Urinary bladder (tissue), 4 donors: ENCODE measurements at places on chromosomes 2 and 18. TPM values are rescaled to one million over a fixed set of nuclear protein-coding genes. Genes with fewer than 3 reads are reported as not detected.
A peak's percentile ranks its signal among the peaks of the same experiment; 100 is the strongest.

- no peak for DNase-seq
Measured at GRCh38 chr2:10109311-10109710, 13.2 kb upstream of the RRM2 start.

DNA sequence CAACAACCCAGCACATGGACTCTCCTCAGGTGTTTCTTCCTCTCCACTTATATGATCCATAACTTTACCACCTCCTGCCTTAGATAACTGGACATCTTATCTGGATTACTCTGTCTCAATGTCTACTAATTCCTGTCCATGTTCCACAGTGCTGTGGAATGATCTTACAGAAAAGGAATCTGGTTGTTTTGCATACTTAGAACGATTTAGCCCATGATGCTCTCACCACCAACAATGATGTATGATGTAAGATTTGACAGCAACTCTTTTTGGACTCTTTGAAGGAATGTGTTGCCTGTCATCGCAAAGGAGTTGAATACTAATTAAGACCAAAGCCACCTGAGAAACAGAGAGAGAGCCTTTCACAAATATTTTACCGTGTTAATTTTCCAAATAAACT lies 37.7 kb upstream of the SYT4 start:
- DNase-seq, result no peak

ALPG gene
- not detected for total RNA-seq

HSPD1 gene
- 143 TPM for total RNA-seq

- DNase-seq, result no peak
Measured at GRCh38 chr18:75739682-75740081, 312.2 kb upstream of the SMIM21 start.

GRCh38 chr2:54516842-54517241 lies 60.7 kb downstream of the SPTBN1 start:
- DNase-seq, result no peak

CARF gene
- total RNA-seq, result 28.5 TPM

GRCh38 chr18:44736664-44737380 lies 56.1 kb downstream of the SETBP1 start:
- DNase-seq, result no peak

C1QL2 gene
- total RNA-seq, result not detected

- no peak for DNase-seq
Measured at GRCh38 chr18:24818441-24818840, 358.0 kb downstream of the HRH4 start.

DNA sequence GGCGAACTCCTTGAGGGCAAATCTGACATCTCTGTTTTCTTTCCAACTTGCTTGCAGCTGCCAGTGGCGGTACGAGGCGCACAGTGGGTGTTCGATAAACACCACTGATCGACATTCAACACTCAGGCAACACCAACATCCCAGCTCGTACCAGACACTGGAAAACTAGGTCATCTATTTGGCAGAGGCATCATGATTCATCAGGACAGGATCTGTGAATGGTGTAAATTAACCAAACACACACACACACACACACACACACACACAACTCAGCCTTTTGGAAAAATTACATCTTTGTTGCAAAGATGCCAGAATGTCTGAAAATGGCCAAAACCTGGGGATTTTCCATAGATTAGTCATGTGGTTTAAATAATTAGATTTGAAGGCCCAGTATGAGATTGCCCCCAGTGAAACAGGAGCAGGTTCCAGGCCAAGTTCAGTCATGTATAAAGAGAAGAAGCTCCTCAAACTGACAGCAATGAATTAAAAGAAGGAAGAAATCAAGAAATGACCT lies 150.5 kb upstream of the NCKAP5 start:
- DNase-seq, result no peak

TSPYL6 gene
- 0.16 TPM for total RNA-seq

L3MBTL4 gene
- total RNA-seq, result 6.7 TPM

C2orf80 gene
- total RNA-seq, result 0.37 TPM

DNA sequence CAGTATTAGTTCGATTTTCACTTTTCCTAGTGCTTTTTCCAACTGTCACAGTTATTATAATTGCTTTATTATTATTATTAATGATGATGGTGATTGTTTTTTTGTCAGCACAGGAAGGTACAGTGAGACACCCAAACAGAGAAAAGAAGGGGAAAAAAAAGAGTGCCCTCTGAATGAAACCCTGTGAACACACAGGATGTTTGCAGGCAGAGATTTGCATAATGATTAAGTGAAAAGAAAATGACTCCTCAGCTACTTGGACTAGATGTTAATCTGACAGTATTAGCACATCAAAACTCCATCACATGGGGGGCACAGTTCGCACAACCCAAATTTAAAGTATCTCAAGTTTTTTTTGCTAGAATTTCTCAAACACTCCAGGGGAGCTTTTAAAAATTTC lies 32.9 kb downstream of the ADD2 start:
- DNase-seq, result no peak

AAK1 gene
- total RNA-seq, result 51.5 TPM

CFC1 gene
- not detected for total RNA-seq

DNA sequence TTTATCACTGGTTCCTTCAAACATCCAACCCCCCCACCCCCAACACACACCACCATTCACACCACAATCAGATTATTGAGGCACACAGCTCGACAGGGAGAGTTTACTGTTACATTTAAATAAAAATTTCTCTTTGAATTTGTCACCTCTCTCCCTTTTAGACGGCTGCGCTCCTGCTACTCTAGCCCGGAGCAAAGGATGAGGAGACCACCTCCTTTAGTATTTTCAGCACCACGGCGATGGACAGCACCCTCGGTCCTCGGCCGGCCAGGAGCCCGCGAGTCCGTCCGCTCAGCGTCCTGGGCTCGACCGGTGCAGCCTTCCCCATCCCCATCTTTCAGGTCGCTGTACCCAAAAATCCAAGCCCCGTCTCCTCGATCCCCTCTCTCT lies 892 bp downstream of the CELF4 start:
- DNase-seq, result peak; percentile 40

DNA sequence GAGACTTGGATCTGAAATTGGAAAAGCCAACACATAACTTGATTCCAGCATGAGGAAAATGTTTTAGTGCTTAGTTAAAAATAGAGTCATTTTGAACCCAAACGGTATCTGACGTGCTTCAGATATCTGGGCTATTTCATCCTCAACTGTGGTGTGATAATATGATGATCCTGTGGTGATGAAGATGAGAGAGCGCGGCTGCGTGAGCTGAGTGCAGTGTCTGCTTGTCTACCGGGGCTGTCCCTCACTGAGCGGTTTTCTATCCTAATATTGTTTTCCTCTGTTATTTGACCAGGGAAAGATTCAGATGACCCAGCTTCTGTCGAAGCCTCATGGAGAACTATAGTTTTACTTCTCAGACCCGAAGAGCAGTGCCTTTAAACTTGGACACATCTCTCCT lies 5.8 kb downstream of the TWIST2 start:
- no peak for DNase-seq

GRCh38 chr18:61822879-61823278 lies 69.9 kb downstream of the RNF152 start:
- DNase-seq, result no peak

DNA sequence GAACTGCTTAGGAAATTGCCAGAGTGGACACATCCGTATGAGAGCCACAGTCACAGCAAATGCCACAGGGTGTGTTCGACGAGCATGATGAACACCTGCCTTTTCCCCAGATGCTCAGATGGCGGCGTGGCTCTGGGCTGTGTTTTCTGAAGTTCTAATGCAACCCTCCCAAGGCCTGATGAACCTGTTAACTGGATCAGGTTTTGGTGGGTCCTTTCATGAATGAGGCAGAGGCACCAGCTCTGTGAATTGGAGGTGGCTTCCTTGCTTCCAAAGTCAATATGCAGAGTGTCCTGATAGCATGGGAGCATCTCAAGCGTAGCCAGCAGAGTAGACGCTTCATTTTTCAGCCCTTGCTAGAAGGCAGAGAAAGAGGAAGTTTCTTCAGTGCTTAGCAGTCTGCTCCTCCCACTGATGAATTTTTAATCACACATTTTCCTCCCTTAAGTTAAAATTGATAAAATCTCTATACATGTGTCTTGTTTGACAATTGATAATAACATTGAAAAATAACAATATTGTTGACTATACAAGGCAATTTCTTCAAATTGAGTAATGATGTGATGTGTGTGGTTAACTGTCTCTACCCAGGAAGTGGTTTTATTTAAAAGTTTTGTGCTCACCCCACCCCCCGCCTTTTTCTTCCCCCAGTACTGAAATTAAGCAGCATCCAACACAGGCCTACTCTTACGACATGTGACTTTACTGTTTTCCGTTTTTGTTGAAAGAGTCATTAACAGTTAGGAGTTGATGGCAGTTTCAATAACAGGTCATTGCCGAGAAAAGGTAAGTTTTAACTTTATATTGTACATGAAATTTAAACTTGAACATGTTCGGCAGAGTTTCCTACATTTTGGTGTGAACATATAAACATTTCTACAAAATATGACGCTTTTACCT lies at the start of gene ARHGAP15:
TSS of gene ARHGAP15 (plus strand) at position 739 of the 900 bp plus-strand sequence.
- DNase-seq, result no peak

TANC1 gene
- total RNA-seq, result 47.5 TPM

PFN4 gene
- total RNA-seq, result 1.4 TPM

GRCh38 chr18:62371436-62371835 lies 46.3 kb downstream of the TNFRSF11A start:
- DNase-seq, result no peak

ITGB6 gene
- 25.2 TPM for total RNA-seq

FSIP2 gene
- 13.9 TPM for total RNA-seq

DNA sequence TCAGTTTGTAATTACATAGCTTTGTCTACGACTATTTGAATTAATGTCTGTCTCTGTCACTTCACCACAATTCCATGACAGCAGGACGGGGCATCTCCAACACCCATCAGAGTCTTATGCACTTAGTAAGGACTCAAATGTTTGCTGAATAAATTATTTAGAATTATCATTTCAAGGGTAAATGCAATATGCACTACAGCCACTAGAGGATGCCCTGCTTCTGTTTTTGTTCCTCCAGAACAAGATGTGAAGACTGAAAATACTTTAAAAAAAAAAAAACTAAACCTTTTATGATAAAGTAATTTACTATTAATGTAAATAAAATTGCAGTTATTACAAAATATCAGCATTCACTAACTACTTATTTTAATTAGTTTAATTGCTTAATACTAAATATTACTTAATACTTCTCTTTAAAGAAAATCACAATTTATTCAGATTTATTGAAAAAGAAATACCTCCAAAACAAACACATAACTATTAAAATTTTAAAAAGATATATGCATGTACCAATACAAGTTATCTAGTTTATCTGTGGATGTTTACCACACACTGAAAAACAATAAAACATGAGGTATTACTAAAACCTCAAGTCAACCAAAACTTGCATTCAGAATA lies 3.2 kb downstream of the PIGN start:
- no peak for DNase-seq

ANTXR1 gene
- 138 TPM for total RNA-seq

- no peak for DNase-seq
Measured at GRCh38 chr2:172074254-172074653, 11.1 kb upstream of the DLX1 start.
